ENCODE measurements at places on chromosomes 1 and 21.

GRCh38 chr1:10882069-10882468 is 85.6 kb upstream of the CASZ1 start:
- peaks cover 11% of the 10 kb centered on the region for H3K27me3 ChIP-seq
- no peaks in the 10 kb centered on the region for H3K36me3 ChIP-seq
- no peak overlapping the region for H3K27ac ChIP-seq

DNA sequence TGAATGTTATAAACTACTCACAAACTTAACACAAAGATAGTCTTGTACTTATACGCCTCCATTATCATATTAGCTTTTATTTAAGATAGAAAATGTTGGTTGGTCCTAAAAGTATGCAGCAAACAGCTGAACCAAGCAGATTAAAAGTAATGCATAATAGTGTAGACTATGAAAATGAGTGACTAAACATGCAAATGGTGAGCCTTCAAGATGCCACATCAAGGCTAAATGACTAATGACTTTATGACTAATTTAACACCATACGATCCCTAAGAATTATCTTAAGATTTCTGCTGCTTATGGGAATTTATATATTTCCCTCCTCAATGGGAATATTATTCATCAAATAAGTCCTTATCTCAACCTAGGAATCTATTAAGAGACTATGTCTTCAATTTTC is 4.6 kb downstream of the GPATCH2 start:
- peaks cover 2% of the 10 kb centered on the region for H3K4me1 ChIP-seq
- H3K27me3 ChIP-seq: no peaks in the 10 kb centered on the region
- no peaks in the 10 kb centered on the region for H3K36me3 ChIP-seq

GRCh38 chr1:100266741-100267140 is 725 bp downstream of the RTCA start:
- H3K4me1 ChIP-seq: peaks cover 41% of the 10 kb centered on the region
- peaks cover 45% of the 10 kb centered on the region for H3K36me3 ChIP-seq
- no peaks in the 10 kb centered on the region for H3K27me3 ChIP-seq
- peak overlapping the region; percentile 96 for H3K4me3 ChIP-seq

- H3K4me3 ChIP-seq: no peak overlapping the region
- peaks cover 8% of the 10 kb centered on the region for H3K27me3 ChIP-seq
- H3K36me3 ChIP-seq: no peaks in the 10 kb centered on the region
- no peak for DNase-seq
- no peaks in the 10 kb centered on the region for H3K4me1 ChIP-seq
- no peak overlapping the region for H3K27ac ChIP-seq
These were observed 196.5 kb upstream of the POU3F1 start for GRCh38 chr1:38243106-38243505.

DNA sequence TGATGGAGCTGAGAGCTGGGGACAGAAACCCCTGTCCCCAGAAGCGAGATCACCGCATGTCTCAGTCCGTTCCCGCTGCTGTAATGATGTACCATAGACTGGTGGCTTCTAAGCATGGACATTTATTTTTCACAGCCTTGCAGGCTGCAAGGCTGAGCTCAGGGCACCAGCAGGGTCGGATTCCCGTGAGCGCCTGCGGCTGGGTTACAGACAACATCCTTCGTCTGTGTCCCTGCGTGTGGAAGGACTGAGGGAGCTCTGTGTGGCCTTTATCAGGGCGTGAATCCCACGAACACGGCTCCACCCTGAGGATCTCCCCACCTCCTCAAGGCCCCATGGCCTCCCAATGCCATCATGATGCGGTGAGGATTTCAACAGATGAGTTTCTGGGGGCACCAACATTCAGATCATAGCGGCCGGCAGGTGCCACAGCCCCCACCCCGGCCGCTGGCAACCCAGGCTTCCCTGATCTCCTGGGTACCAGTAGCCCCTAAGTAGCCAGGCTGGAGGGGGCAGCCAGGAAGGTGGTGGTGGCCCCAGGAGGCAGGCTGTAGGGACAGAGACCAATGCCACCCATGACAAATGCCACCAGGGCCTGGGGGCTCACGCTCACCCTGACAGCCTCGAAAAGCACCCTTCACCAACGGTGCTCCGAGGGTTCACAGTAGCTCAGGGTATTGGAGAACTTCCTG is 104.4 kb downstream of the CRYAA start:
- no peaks in the 10 kb centered on the region for H3K4me1 ChIP-seq
- H3K27ac ChIP-seq: no peak overlapping the region

GRCh38 chr21:39616211-39616772 is 3.6 kb downstream of the B3GALT5 start:
- H3K4me3 ChIP-seq: no peak overlapping the region
- peaks cover 34% of the 10 kb centered on the region for H3K27me3 ChIP-seq
- H3K4me1 ChIP-seq: no peaks in the 10 kb centered on the region
- H3K27ac ChIP-seq: no peak overlapping the region
- H3K36me3 ChIP-seq: no peaks in the 10 kb centered on the region

- no peaks in the 10 kb centered on the region for H3K36me3 ChIP-seq
- no peak for DNase-seq
- H3K4me1 ChIP-seq: no peaks in the 10 kb centered on the region
- no peak overlapping the region for H3K4me3 ChIP-seq
- no peak overlapping the region for H3K27ac ChIP-seq
- no peaks in the 10 kb centered on the region for H3K27me3 ChIP-seq
These were observed 50.2 kb downstream of the FAM163A start for GRCh38 chr1:179793281-179793680.
